ENCODE measurements at places on chromosomes 7 and 10.

GRCh38 chr10:113390896-113391295 lies 162.0 kb upstream of the HABP2 start:
- no peak for DNase-seq

GRCh38 chr10:79507440-79508167 lies 4.7 kb upstream of the EIF5AL1 start:
- no peak for DNase-seq

DNA sequence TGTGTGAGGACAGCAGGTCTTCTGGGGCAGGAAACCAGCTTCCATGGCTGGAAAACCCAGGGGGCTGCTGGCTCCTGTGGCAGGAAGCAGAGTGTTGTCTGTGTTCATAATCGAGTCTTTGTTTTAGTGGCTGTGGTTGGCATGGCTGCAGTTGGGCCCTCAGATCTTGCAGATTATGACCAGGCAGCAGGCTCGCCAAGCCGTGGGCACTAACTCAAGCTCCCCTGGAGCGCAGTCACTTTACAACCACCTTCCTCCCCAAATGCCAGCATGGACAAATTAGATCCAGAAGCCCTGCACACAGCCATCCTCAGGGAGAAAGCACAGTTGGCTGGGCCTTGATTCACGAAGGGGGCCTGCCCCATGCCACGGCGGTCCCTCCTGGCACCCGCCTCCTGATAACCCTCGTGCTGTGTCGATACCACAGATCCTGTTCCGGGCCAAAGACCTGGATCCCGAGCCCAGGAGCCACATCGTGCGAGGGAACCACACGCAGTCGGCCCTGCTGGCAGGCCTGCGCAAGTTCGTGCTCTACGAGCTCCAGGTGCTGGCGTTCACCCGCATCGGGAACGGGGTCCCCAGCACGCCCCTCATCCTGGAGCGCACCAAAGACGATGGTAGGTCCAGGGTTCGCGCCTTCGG lies 552.5 kb upstream of the FOXK1 start:
- DNase-seq: no peak

DNA sequence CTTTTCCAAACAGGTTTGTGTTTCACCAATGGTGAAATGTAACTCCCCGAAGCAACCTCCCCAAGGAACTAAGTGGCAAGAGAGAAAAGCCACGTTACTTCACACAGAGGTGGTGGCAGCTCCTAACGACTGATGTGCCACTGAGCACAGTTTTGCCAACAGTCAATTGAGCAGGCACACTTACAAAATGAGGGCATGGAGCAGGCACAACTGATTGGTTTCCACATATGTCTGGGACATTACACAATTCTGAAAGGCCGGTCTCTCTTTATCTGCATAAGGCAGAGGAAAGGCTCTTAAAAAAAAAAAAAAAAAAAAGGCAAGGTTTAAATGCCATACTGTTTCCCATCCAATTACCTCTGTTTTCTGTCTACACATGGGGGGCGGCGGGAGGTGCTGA lies 86.7 kb downstream of the GFRA1 start:
- no peak for DNase-seq

Data from NCI-H524 (cell line).